ENCODE measurements at places on chromosomes 3 and 15.

DNA sequence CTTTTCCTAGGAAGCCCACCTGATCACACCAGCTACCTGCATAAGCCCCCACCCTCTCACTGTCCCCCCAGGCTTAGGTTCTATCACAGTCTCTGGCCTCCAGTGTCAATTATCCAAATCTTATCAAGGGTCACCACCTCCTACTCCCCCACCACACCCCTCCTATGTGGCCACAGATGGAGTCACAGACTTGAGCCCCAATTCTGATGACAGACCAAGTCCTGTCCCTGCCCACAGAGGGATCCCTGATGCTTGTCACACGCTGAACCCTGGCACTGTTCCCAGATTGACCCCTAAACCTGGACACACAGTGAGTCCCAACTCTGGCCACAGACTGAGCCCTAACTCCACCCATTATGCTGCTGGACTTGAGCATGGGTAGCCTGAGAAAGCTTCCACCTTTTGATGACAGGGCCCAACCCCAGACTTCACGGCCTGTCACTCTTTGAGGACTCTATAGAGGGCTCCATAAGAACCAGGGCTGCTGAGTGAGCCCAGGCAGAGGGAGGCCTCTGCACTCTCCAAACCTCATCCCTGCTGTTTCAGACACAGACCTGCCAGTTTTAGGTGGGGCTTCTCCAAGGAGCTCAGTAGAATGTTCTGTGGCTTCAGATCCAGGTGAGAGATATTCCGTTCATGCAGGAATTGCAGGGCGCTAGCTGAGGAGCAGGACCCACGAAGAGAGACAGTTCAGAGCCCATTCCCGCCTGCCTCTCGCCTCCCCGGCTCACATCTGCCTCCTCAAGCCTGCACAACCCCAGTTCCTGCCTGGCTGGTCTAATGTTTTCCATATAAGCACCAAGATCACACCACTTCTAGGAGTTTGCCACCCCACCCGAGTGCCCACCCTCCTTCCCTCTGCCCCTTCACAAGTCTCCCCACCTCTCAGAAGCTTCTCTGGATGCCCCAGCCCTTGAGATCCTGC, 1.8 kb downstream of the ULK3 start:
- no peak for DNase-seq

GRCh38 chr3:42898896-42899675, 6.9 kb upstream of the ZNF662 start:
- DNase-seq = no peak

GRCh38 chr3:90055666-90056065, 948.2 kb downstream of the EPHA3 start:
- DNase-seq = no peak

- DNase-seq = no peak
Measured at GRCh38 chr3:55445551-55445950, 41.6 kb downstream of the WNT5A start.

DNA sequence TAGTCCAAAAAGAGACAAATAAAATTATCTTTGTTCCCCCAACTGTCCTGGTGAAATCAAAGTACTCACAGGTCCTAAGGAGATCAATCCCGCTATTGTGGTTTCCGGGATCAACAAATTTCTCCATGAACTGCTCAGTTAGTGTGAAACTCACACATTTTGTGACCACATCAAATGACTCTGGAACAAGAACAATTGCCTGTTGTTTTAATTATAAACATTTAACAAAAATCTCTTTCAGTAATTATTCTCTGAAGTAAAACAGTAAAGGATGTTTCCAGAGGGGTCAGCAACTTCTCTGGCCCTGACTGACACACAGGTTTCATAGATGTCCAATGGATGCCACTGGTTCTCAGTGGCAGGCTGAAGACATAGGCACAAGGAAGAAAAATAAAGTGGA, 3.9 kb downstream of the CLDND1 start:
- DNase-seq = no peak

GRCh38 chr3:183182732-183183610, 20.4 kb upstream of the LAMP3 start:
- DNase-seq = no peak

DNA sequence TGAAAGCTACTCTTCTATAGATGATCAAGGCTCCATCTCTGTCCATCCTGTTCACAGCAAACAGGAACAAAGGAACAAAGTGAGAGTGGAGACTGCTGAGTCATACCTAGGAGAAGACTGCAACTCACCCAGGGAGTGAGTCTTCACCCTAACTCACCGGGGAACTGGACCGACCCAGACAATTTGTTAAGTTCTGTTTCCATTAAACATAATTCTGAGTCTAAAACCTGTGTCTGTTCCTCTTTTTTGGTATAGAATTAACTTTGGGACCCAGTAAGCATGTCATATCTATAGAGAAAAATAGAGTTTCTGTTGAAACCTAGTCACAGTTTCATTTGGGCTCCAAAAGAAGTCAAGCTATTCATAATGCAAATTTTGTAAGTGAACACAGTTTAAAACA, 21.6 kb downstream of the CCDC80 start:
- DNase-seq = no peak

- no peak for DNase-seq
Measured at GRCh38 chr15:72902919-72903260, 119.3 kb upstream of the ADPGK start.

DNA sequence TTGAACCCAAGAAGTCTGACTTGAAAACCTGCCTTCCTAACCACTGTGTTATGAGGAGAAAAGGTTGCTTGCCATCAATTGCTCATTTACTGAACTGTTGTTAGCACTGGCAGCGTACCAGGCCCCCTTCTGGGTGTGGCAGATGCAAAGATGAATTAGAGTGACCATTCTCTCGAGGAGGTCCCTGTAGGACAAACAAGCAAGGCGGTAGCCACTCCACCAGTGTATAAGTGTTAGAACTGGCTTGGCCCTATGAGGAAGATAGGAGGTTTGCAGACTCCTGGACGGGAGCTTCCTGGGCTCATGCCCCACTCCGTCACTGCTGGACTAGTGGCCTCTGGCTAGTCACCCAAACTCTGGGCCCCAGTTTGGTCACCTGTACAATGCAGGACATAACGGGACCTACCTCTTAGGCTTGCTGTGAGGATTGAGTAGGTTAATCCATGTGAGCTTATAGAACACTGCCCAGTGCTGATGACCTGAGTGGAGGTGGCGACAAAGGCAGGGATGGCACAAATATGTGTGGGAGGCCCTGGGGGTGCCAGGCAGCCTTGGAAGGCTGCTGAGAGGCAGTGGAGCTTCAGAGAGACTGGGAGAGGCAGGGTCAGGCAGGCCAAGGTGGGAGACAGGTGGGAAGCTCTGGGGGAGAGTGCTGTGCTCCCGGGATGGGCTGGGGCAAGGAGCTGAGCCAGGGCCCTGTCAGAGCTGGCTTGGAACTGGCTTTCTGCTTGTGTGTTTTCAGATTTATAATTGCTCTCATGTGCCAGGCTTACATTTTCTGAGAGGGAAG, 145.9 kb downstream of the DNAJB8 start:
- no peak for DNase-seq

GRCh38 chr3:94544131-94544789, 481.4 kb downstream of the NSUN3 start:
- no peak for DNase-seq

- peak; percentile 45 for DNase-seq
Measured at GRCh38 chr15:32833379-32833821, 115.6 kb downstream of the GREM1 start.

GRCh38 chr15:73237910-73238309, 130.8 kb downstream of the HCN4 start:
- DNase-seq = no peak

GRCh38 chr15:31438601-31439265, 112.1 kb downstream of the KLF13 start:
- no peak for DNase-seq

DNA sequence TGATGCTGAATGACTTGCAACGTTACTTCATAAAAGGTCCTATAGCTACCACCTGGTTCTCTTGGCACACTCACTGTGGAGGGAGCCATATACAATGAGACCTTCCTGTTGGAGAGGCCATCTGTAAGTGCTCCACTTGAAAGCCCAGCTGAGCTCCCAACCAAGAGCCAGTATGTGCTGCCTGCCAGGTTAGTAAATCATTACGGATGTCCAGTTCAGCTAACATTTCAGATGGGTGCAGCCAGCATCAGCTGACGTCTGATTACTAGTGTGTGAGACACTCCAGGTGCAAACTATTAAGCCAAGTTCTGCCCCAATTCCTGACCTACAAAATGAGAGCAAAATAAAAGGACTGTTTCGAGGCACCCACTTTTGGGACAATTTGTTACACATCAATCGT, 274.4 kb upstream of the ROBO2 start:
- no peak for DNase-seq

GRCh38 chr3:55285156-55285555, 201.9 kb downstream of the WNT5A start:
- DNase-seq = no peak

DNA sequence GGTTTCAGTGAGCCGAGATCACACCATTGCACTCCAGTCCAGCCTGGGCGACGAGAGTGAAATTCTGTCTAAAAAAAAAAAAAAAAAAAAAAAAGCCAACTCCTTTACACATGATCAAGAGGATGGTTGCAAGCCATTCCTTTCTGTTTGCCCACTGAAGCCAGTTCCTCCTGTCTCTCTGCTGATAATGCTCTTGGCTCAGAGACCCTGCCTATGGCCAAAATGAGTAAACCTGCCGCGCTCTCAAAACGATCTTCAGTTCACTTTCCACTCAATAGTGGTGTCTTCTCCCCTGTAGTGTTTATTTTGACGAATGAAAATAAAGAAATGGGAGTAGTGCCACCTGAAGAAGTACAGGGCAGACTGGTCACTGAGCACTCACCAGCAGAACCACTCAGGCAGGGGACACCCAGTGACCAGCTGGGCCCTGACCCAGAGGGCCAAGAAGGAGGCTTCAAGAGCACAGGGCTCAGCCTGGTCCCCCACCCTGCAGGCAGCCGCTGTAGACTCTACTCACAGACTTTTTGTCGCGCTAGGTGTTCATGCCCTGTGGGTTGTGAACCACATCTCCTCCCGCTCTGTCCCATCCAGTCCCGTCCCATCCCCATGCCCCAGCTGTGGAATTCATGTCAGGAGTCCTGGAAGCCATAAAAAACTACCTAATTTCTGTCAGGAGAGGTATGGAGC, 23.6 kb downstream of the GRAMD2A start:
- DNase-seq = no peak

DNA sequence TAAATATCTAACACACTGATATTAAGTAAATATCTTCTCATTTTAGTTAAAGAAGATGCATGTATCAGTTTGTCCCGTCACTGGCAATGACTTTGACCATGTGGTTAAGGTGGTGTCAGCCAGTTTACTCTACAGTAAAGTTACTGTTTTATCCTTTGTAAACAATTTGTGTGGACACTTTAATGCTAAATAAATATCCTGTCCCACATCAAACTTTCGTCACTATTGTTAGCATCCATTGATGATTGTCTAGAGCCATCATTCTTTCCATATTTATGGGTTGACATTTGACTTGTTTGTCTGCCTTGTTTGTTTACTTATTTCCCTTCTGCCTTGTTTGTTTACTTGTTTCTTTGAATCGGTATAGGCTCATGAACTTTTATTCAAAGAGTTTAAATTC, 11.0 kb upstream of the GPD1L start:
- DNase-seq = no peak

DNA sequence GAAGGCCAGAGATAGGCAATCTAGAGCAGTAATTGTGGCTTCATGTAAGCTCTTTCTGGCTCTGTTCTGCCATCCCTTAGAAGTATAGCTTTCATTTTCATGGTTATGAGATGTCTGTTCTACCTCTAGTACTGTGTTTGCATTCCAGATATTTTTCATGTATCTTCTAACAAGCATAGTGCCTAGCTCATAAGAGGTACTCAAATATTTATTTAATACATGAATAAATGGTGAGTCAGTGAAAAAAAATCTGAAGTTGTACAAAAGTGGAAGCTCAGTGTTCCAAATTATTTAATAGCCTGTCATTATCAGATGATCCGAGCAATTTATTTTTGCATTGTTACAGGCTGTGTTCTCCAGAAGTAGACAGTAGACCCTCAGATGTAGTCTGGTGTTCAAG, 64.3 kb downstream of the OXSM start:
- peak; percentile 36 for DNase-seq

DNA sequence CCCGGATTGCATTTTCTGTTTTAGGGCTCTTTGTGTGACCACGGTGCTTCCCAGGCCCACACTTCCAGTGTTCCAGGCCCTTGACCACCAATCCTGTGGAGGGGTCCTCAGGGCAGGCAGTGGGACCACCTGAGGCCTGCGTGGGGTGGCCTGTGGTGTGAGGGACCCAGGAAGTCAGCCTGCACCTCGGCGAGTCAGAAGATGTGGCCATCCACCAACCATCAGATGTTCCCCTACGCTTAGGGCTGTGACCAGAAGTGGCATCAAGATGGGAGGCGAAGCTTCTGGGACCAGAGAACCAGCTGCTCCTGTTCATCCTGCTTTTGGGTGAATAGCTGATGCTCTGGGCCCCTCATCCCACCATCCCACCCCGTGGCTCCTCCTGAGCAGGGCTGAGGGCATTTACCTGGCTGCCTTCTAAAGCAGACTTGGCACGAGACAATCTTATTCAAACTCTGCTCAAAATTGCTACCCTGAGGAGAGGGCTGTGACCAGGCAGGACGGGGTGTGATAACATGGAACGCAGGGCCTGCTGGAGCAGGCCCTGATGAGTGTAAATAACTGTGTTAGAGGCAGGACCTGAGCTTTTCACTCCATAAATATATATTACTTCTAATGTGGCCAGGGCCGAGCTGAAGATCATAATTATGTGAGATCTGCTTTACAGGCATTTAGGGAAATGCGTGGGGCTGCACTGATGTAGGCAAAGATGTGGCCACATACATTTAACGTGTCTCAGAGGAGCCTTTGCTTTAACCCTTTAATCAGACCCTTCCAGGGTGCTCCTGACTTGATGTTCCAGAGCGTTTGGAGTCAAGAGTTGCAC, 28.8 kb downstream of the SMAD3 start:
- no peak for DNase-seq

DNA sequence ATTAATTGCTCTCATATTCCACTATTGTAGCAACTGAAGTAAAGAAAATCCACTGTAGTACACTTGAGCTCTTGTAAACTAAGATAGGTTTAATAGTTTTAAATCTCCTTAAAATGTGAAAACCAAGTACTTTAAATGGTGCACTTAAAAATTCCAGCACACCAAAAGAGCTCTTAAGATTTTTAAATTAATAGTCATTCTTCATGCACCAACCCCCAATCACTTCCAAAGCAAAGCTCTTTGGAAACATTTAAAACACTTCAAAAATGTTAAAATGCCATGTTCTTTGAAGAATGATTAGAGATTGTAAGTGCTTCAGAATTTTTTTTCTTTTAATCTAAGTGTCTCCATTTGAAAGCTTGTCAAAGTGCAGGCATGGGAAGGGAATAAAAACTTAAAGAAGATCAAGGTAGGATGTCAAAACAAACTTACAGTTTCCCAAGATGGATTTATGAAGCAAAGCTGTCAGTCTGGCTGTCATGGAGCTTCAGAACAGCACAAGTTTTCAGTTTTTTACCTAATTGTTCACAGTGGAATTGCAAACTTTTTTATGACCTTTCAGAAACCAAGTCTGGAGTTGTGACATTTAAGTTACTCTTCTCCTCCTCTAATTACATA, 84.3 kb downstream of the ARPP21 start:
- DNase-seq = no peak

DNA sequence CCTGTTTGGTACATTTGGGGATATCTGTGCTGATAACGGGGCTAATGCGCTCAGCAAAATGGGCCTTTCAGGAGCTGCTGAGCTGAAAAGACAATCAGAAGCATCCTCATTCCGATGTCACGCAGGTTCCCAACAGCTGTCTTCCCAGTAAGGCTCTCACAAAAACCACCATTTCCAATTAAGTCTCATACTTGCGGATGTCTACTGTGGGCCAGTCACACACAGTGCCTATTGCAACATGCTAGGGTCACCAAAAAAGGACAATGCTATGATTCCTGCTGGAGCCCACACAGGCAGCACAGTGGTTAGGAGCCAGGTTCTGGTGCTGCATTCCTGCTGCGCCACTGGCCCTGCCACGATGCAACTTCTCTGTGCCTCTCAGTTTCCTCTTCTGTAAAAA, 16.4 kb upstream of the LDHAL6B start:
- no peak for DNase-seq
